MCF 10A (cell line): ENCODE measurements at places on chromosomes 6 and 20. TPM values are rescaled to one million over a fixed set of nuclear protein-coding genes. Genes with fewer than 3 reads are reported as not detected.
A peak's percentile ranks its signal among the peaks of the same experiment; 100 is the strongest.

DNA sequence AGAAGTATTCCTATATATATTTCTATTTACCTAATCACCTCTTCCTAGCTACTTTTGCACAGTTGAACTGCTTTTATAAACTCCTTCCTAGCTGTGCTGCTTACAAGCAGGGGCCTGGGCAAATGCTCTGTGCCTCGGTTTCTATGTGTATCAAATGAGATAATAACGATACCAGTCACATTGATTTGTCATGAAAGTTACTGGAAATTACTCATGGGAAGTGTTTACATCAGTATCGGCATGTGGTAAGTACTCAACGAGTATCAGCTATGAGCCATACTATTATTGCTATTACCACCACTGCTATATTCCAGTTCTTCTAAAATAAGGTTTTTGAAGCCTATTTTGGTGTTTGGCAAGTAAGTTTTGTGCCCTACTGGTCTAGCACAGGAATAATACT, 4.9 kb downstream of the LAMA4 start:
- DNase-seq = peak; percentile 36

GRCh38 chr20:16485401-16485800, 87.8 kb downstream of the KIF16B start:
- peak; percentile 18 for DNase-seq

The BMP6 gene
- total RNA-seq = 0.12 and 0.56 TPM in 2 replicates

The IL20RA gene
- total RNA-seq = 0.23 and 0.37 TPM in 2 replicates

- no peak for DNase-seq
Measured at GRCh38 chr20:19498756-19499155, 259.3 kb upstream of the RIN2 start.

The GHRH gene
- total RNA-seq = not detected in 2 replicates

DNA sequence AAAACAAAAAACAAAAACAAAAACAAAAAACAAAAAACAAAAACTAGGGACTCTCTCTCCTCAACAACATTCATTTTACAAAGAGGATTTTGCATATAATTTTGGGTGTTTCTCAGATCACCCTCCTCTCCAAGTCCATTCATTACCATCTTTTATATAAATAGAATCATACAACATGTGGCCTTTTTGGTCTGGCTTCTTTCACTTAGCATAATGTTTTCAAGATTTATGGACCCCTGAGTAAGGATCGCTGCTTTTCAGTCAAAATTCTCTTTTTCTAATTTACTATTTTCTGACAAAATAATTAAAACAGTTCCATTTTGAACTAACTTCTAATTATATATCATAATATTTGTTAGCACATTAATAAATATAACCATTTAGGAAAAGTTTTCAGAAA, 94.8 kb downstream of the UBE3D start:
- DNase-seq = no peak

The EFCAB8 gene
- not detected in 2 replicates for total RNA-seq

DNA sequence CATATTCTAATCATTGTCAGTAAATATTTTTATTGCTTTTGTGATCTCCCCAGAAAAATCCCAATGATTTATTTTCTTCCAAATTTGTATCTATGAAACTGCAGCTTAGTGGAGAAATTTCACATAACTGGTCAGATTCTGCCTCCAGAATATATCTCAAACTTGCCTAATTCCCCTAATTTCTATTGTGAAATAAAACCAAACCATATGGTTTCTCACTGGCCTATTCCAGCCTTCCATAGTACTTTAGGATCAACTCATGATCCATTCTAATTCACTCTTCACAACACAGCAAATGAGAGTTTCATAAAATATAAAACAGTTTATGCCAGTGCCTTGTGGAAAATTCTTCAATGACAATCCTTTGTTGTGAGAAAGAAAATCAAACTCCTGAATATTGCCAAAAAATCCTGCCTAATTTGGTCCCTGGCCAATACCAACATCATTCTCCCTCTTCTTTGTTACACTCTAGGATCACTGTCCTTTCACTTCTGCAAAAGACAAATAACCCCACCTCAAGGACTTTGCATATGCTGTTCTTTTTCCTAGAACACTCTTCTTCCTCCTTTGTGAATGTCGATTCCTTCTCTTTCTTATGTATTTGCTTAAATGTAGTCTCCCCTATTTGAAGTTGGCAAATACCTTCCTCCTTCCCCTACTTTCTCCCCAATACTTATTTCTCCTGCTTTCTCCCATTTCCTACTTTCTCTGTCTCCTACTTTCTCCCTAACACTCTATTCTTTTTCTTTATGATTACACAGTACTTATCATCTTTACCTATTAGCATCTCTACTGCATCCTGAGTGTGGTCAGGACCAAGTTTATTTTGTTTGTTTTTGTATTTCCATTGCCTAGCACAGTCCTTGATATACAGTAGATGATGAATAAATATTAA, 587.5 kb downstream of the RFPL4B start:
- no peak for DNase-seq

DNA sequence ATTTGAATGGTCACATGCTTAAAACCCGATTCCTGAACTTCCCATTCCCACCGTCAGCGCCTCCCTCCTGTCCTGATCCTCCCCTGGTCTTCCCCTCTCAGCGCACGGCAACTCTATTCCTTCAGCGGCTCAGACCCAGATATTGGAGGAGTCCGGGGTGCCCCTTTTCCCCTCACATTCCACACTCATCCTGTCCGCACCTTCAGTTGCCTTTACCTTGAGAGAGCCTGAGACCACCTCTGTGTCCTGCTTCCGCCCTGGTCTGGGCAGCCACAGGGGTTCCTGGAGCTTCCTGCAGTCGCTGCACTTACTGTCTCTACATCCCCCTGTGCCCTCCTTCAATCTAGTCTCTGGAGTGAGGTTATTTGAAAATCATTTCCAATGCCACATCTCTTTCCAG, 193.4 kb downstream of the BCAS1 start:
- no peak for DNase-seq

- no peak for DNase-seq
Measured at GRCh38 chr6:145569140-145569539, 166.2 kb downstream of the EPM2A start.

The LIME1 gene
- total RNA-seq = 10.1 and 16.0 TPM in 2 replicates

GRCh38 chr6:8879334-8879733, 444.0 kb upstream of the SLC35B3 start:
- DNase-seq = peak; percentile 4

The MKKS gene
- total RNA-seq = 33.0 and 44.5 TPM in 2 replicates

GRCh38 chr6:36605560-36606391, 11.6 kb downstream of the SRSF3 start:
- no peak for DNase-seq

DNA sequence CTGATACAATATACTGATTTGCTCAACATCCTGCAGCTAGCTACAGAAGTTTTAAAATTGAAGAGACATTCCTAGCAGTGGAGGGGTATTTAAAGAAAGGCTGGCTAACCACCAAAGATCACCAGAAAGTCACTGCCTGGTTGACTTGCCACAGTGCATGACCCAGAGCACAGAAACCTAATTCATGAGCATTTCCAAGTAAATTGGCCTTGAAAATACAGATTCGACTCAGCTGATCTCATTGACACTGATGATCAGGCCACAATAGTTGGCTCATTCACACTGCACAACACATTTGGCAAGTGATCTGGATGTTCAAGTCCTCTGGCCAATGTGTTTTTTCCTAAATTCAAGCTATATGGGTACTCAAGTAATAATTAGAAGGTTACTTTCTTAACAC, 13.3 kb upstream of the TDRD6 start:
- DNase-seq = no peak

GRCh38 chr6:44742201-44742600, 354.7 kb downstream of the CDC5L start:
- DNase-seq = no peak

DNA sequence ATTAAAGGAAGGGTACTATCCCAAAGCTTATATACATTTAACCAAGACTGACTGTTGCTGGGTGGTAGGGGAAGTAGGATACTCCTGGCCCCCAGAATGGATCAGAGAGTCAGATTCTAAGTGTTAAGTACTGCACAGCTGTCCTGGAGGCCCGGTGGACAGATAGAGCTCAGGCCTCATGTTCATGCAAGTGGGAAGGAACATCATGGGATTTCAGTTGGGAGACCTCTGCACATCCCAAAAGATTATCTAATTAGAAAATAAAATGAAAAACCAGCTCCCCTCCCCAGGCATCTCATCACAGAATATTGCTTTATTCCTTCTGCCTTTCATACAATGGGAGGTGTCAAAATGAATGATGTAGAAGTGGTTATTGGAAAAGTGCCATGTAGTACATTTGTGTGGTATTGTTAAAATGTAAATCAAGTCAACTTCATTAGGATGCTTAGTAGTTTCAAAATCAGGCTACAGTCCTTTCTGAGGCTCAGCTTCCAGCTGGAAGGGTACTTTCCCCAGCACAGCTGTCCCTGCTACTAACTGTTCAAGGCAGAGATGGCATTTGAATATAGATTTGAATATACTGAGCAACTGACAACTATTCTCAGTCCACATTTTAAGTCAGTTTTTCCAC, 82.9 kb downstream of the SLC35B3 start:
- no peak for DNase-seq

GRCh38 chr6:36364669-36365479, 22.6 kb downstream of the ETV7 start:
- DNase-seq = no peak

DNA sequence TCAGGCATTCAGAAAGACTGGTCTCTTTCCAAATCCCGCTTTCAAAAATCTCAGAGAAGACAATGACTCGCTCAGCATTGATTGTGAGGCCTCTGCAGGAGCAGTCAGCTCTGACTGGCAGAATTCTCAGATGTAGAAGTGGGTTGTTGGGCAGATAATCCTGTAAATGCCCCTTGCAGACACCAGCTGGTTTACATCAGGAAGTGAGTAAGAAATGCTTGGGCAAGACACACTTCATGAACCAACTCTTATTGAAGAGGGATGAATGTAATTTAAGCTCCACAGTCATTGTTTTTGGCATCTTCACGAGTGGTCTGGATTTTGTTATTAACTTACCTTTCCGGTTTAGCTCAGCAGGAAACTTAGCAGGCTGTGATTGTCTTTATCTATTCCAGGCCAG, 166.6 kb downstream of the PLCB4 start:
- peak; percentile 71 for DNase-seq

GRCh38 chr20:31572042-31572700, 32.9 kb upstream of the ID1 start:
- no peak for DNase-seq
